ENCODE measurements at places on chromosomes 5 and 9.

DNA sequence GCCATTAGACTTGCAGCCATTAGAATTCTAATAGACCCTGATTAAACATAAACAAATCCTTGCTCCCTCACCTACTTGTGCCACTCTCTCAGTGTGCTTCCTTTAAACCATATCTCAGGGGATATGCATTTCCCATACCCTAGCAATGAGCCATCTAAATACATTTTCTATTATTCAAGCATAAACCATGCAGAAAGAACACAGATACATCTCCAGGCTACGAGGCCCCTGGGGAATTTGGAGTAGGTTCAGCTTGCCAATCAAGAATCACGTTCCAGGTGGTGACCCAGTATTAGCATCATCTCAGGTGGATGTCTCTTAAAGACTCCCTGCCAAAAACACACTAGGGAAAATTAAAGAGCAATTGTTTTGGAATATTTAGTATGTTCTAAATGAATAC lies 93.0 kb upstream of the CCL21 start:
- DNase-seq = no peak

DNA sequence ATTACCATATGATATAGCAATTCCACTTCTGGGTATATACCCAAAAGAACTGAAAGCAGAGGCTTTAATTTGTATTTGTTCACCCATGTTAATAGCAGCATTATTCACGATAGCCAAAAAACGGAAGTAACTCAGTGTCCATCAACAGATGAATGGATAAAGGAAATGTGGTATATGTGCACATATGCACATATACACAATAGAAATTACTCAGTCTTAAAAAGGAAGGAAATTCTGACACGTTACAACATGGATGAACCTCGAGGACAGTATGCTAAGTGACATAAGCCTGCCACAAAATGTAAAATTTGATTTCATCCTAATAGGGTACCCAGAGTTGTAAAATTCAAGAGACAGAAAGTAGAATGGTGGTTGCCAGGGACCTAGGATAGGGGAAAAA lies 54.9 kb downstream of the NUP155 start:
- DNase-seq = no peak

- no peak for DNase-seq
These were observed 140.4 kb downstream of the TUSC1 start for GRCh38 chr9:25537808-25538207.

- DNase-seq = no peak
These were observed at the start of gene DMRT1 for GRCh38 chr9:841371-842209. DMRT1 (plus strand) TSS chr9:841697; CDS start chr9:841839, 142 bp downstream.

GRCh38 chr9:131178926-131179325 lies 53.5 kb downstream of the NUP214 start:
- no peak for DNase-seq

- DNase-seq = no peak
These were observed 116.0 kb upstream of the ADRA1B start for GRCh38 chr5:159800131-159800840.

- no peak for DNase-seq
These were observed 10.4 kb downstream of the SMIM15 start for GRCh38 chr5:61151893-61152292.

- peak; percentile 80 for DNase-seq
These were observed at the start of gene RETREG1 for GRCh38 chr5:16616536-16617273. RETREG1 (minus strand) TSS chr5:16616997; CDS start chr5:16616971, 26 bp downstream.

GRCh38 chr5:77641397-77641943 lies 3.0 kb upstream of the OTP start:
- no peak for DNase-seq

- peak; percentile 48 for DNase-seq
These were observed 40.3 kb upstream of the TNFAIP8 start for GRCh38 chr5:119315516-119315949.

All from activated T-cell treated with anti-CD3 and anti-CD28 coated beads for 48 hours (primary cell).